ENCODE measurements at places on chromosomes 13 and 19.

- DNase-seq: no peak
Observed at GRCh38 chr19:30078381-30078910, 136.4 kb downstream of the URI1 start.

- no peak for DNase-seq
Observed at GRCh38 chr13:92224052-92224821, 825.8 kb downstream of the GPC5 start.

GRCh38 chr19:53424968-53425597, 6.7 kb upstream of the ZNF761 start:
- DNase-seq: peak; percentile 16

DNA sequence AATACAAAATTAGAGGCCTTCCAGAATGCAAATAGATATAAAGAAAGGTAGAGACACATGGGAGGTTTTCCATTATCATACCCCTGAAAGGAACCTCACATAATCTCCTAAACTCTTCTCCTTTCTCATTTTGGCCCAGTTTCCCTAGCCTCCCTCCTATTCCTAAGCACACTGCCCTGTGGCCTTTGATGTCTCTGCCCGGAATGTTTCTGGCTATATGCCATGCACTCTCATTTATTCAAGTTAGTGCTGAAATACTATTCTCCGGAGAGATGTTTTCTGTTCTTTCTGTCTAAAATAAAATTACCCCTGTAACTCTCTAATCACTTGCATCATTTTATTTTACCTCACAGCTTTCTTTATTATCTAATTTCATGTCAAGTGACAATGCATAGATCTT, 1287.7 kb downstream of the SLITRK5 start:
- DNase-seq: no peak

DNA sequence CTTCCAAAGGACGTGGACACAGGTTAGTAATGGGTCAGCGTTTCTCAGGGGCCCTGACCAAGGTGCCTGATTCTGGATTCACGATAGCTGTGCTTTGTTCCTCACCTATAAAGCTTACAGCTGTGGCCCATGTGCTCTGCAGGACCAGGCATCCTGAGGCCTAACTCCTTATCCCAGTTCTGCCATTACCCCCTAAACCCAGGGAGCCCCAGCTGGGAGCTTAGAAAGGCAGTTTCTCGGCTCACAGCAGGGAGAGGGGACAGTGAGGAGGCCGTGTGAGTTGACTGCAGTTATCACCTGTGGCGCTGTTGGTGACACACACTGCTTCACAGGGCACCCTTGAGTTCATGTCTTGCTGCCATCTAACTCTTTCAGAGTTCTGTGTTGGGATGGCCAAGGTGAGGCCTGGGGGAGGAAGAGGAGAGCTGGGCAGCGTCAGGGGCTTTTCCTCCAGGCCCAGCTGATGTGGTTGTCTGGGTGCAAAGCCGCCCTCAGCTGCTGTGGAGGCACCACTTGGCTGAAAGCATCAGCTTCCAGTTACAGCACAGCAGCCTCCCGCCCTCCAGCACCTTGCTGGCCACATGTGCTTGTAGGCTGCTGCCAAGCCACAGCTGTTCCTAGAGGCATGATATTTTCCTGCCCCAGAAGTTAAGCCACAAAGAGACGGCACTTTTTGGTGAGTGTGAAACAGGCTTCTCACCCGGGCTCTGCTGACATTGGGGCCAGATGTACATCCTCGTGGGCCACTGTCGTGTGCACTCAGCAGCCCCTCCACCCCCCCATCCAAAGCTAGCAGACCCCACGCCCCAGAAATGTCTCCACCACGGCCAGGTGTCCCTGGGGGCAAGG, 99.6 kb upstream of the MCF2L start:
- no peak for DNase-seq

DNA sequence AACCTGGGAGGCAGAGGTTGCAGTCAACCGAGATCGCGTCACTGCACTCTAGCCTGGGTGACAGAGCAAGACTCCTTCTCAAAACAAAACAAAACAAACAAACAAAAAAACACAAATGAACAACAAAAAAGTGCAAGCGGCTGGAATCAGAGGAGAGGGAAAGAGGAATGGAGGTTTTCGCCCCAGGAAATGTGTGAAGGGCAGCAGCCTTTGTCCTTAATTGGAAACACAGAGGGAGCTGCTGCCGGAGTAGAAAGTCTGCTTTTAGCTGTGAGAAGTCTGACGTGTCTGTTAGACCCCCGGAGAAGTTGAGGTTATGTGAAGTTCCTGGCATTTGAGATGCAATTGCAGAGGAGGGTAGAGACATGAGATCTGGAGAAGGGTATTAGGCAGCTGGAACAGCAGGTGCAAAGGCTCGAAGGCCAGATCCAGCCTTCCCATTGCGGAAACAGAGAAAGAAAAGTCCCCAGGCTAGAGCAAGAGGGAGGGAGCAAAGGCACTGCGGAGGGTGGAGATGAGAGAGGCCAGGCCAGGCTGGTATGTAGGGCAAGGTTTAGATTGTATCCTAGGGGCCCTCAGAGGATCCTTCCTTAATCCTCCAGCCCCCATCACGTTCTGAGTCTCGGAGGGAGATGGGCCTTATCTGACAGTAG, 473 bp downstream of the TMIGD2 start:
- no peak for DNase-seq

Measured in GM19239 (cell line).